ENCODE measurements at places on chromosomes 1 and 21.

- peak; percentile 43 for DNase-seq
Measured at GRCh38 chr1:236143104-236143948, 987 bp downstream of the GPR137B start.

DNA sequence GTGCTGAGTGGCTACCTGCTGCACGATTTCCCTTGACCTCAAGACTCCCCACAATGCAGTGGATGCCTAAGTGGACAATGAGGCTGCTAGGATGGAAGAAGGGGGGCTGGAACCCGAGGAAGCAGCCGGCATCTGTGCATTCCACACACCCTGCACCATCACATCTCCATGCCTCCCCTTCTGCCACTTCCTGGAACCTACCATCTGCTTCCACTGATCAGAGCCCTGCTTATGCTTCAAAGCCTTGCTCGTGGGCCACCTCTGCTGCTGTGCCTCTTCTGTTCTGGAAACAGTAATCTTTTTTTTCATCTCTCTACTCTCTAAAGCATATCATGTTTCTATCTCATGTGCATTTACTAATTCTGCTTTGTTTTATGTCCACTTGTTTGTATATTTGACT lies 66.2 kb upstream of the WDR26 start:
- no peak for DNase-seq

- DNase-seq: peak; percentile 86
Measured at GRCh38 chr1:244599937-244600350, 53.0 kb upstream of the DESI2 start.

- DNase-seq: no peak
Measured at GRCh38 chr1:66327588-66327987, 206.4 kb upstream of the SGIP1 start.

DNA sequence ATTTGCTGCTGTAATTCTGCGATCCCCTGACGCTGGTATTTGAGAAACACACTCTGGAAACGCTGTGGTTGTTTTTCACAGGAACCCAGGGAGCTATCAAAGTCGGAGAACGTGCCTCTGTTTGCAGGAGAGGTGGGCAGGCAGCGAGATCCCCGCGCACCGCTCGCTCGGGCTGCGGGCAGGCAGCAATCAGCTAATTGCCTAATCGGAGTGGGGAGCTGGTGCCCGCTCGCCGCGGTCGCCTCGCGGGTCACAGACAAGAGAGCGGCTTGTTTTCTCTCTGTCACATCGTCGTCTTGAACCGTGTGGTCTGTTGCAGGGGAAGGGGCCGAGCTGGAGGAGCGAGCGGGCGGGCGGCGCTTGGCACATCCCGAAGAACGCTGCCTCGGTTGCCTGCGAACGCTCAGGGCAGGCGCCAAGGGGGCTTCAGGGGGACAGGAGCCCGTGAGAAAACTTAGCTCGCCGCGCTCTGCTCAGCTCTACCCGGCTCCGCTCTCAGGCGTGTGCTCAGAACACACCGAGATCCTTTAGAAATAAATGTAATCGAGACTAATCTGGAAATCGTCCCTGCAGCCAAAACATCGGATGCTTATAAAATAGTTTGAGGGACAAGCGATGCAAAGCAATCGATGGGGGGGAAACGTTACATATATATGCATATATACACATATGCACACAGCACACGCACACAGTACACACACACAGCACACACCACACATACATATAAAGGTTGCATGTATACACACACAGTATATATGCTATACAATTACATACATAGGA lies 93.6 kb upstream of the SMYD2 start:
- DNase-seq: no peak

DNA sequence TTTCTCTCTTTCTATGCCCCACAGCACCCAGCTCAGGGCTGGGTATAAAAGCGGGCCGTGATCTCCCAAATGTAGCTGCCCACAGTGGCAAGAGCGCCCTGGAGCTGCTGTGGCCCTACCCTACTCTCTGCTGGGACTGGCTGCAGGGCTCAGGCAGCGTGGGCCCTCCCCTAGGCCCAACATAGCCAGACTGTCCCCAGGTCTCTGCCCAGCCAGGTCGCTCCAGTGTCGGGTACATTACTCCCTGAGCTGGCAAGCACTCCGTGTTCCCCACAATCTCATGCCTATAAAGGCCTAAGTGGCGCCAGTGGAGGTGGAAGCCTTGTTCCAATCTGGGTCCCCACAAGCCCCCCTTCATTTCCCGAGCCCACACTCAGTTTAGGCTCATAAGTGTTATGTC lies 66.2 kb downstream of the GLIS1 start:
- no peak for DNase-seq

DNA sequence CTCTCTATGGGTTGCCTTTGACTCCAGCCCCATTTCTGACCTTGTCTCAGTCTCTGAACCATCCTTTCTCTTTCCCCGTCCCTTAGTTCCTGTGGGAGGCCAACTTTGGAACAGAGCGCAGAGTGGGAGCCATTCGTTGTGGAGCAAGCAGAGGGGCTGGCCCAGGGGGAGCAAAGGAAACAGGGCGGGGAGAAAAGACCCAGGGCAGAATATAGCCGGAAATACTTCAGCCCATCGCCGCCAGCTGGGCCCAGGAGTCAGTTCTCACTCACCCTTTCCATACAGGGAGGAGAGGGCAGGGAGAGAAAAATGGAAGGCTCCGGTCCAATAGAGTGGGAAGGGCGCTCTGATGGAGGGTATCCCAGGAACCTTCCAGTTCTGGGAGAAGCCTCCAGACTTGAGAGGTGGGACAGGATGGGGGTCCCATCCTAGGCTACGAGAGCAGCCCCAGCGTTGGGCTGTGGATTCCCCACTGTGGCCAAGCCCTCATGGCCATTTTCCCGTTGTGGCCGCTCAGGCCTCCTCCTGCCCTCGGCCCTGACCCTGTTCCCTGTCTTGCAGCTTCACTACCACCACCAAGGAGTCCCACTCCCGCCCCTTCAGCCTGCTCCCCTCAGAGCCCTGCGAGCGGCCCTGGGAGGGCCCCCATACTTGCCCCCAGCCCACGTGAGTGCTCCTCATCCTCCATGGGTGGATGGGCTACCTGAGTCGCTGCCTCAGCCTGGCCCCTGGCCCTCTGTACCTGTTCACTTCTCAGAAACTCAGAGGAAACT lies 10.9 kb downstream of the PEAR1 start:
- DNase-seq: no peak

DNA sequence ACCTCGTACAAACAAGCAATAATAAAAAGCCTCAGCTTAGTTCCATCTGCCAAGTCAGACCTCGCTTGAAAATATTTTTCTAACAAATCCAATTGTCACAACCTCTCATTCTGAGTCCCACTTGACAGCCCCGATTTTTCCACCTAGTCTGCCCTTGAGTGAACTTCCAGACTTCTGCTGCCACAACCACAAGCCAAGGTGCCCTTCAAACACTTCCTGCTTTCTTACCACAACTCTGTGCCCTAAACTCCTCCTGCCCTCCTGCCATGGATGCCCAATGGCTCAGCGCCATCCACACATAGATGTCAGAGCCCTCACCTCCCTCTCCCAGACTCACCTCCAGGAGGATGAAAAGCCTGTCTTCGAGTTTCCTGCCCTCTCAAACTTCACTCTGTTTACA lies 3.9 kb downstream of the TMPRSS2 start:
- no peak for DNase-seq

GRCh38 chr1:221335161-221336101 lies 406.5 kb downstream of the DUSP10 start:
- DNase-seq: peak; percentile 88

GRCh38 chr1:100941580-100942216 lies 45.8 kb downstream of the SLC30A7 start:
- DNase-seq: no peak

- no peak for DNase-seq
Measured at GRCh38 chr1:150508982-150509381, 1.1 kb downstream of the ECM1 start.

- no peak for DNase-seq
Measured at GRCh38 chr1:157450106-157450505, 102.2 kb downstream of the FCRL5 start.

- no peak for DNase-seq
Measured at GRCh38 chr1:109113590-109114341, at the start of gene ELAPOR1. Gene ELAPOR1 (plus strand): TSS chr1:109114115. CDS start chr1:109114184, 69 bp downstream.

GRCh38 chr1:12228979-12229378 lies 851 bp upstream of the VPS13D start:
- DNase-seq: no peak

DNA sequence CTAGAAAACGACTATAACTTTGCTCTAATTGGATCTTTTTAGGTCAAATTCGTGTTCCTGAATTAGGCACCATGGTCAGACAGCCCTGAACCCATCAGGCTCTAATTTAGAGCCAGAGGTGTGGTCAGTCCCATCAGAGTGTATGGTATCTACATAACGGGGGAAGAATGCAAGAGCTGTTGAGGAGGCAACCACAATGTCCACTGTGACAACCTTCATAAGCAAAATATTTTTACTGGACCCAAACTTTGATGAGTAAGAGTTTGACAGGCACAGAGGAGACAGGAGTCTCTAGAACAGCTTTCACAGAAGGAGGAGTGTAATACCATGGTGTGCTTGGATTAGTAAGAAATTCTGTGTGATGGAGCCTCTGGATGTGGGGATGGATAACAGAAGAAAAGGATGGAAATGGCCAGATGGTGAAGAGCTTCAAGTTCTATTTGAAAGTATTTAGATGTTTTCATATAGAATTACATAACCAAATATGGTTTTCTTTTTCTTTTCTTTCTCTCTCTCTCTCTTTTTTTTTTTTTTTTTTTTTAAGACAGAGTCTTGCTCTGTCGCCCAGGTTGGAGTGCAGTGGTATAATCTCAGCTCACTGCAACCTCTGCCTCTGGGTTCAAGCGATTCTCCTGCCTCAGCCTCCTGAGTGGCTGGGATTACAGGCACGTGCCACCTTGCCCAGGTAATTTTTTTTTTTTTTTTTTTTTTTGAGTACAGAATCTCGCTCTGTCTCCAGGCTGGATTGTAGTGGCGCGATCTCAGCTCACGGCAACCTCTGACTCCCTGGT lies 24.9 kb downstream of the UBE2U start:
- no peak for DNase-seq

- DNase-seq: no peak
Measured at GRCh38 chr1:12112711-12113161, 49.6 kb downstream of the TNFRSF8 start.

DNA sequence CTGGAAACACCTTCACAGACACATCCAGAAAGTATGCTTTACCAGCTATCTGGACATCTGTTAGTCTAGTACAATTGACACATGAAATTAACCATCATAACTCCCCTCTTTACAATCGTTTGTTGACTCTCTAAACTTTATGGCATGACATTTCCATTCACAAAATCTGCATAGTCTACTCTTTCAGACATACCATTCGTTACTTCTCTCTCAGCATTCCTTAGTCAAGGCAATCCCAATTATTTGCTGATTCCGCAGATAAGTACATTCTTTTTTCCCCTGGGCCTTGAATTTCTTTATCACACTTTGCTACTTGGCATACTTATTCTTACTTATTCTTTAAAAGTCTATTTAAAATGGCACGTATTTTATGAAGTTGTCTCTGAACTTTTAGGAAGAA lies 15.1 kb upstream of the CRB1 start:
- no peak for DNase-seq

DNA sequence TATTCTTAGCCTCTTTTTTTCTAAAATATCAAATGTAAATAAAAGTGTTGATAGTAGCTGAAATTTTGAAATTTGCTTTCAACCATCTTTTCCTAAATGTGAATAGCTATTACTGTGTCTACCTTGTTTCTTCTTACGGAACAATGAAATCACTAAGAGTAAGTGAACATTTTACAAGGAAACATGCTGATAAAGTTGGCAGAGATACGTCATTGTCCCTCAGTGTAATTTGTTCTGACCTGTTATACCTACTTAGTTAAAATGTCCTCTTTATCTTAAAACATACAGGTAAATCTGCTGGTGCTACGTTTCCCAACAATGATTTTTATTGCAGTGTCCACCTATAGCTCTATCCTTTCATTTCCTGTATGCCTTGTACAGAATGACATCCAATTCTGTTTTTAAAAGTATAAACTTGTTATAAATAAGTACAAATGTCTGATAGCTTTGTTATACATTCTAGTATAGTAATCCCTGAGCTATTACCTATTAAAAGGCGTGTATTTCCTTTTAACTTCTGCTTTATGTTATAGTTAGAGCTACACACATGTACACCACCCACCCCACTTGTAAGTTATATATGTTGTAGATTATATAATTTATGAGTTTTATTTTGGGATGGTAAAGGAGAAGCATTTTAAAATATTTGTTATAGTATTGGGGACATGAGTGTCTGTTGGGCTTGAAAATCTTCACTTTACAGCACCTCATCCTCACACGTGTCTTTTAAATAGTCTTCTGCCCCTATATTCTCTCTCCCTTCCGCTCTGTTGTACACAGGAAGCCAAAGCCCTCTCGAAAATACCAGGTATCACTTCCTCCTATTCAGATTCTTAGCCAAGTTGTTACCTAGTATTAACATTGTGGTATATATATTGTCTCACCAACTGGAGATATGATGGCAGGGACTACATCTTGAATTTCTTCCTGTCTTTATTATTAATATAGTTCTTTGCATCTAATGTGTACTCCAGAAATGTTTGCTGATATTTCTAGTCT lies 25.2 kb downstream of the LAMC1 start:
- no peak for DNase-seq

DNA sequence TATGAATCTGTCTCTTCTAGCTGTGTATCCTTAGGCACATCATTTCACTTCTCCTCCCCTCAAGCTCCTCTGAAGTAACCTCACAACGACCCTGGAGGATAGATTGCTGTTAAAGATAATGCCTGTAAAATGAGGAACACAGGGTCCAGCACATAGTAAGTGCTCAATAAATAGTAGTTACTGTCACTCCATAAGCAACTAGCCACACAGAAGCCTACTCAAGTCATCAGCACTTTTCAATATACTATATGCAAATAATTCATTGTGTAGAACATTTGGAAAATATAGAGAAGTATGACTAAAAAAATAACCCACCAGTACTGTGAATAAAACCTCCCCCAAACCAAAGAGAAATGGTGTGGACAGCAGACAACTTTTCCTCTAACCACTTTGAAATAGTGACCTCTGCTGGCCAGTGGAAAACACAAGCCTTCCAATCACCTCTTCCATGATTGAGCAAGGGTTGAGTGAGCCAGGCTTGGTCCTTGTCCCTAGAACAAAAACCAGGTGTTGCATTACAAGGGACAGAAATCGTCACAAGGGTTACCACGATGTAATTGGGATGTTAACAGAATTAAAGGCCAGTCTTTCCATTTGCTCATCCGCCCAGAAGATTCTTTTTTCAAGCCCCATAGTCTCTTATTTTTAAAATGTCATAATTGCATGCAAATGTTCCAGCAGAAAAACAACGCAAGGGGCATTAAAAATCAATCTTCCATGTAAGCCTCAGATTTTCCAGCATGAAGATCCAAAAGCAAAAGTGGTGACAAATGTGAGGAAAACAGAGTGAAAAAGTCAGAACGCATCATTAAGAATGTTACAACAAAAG lies 15.7 kb upstream of the GLIS1 start:
- peak; percentile 31 for DNase-seq

- DNase-seq: no peak
Measured at GRCh38 chr1:154935749-154936554, 567 bp downstream of the PMVK start.

Measured in skeletal muscle cell (primary cell).